Muscle of arm (tissue), 14 donors: ENCODE measurements at places on chromosomes 3 and 15. TPM values are rescaled to one million over a fixed set of nuclear protein-coding genes. Genes with fewer than 3 reads are reported as not detected.

- DNase-seq, result no peak
These were observed 17.1 kb downstream of the CD80 start for GRCh38 chr3:119542168-119542767.

DNA sequence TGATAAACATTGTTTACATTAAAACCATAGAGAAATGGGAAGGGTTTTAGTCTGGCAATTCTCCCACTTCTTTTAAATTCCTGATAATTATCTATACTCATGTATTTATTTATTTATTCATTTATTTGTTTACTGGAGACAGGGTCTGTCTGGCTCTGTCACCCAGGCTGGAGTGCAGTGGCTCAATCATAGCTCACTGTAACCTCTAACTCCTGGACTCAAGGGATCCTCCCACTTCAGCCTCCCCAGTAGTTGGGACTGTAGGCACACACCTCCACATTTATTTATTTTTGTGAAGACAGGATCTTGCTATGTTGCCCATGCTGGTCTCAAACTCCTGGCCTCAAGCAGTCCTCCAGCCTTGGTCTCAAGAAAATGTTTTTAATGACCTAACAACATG is 2.5 kb upstream of the AEN start:
- DNase-seq, result no peak

The GOLGA6L7 gene
- polyA plus RNA-seq, result 0.33 TPM

DNA sequence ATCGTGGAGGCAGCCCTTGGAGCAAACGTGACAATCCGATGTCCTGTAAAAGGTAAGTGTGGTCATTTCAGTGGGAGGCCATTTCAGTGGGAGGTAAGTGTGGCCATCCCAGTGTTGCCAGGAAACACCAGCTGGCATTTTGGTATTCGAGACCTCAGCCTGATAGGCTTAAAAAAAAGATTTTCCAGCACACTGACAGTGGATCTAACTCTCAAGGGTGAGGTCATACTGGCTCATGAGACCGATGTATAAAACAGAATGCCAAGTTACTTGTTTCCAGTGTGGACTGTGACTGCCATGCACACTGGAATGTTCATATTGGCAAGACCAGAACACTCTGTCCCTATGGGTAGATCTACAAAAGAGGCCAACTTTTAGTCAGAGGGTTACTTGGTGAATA is 244.4 kb upstream of the GOLGA6L4 start:
- no peak for DNase-seq

- no peak for DNase-seq
These were observed 12.5 kb upstream of the TRAK1 start for GRCh38 chr3:42078677-42079076.

- DNase-seq, result no peak
These were observed 91.6 kb downstream of the PLD1 start for GRCh38 chr3:171718493-171719185.
